Breast epithelium (tissue), 4 donors: ENCODE measurements at places on chromosomes 5 and 9. TPM values are rescaled to one million over a fixed set of nuclear protein-coding genes. Genes with fewer than 3 reads are reported as not detected.

TTF1 gene
- 11.2 TPM for total RNA-seq

DNA sequence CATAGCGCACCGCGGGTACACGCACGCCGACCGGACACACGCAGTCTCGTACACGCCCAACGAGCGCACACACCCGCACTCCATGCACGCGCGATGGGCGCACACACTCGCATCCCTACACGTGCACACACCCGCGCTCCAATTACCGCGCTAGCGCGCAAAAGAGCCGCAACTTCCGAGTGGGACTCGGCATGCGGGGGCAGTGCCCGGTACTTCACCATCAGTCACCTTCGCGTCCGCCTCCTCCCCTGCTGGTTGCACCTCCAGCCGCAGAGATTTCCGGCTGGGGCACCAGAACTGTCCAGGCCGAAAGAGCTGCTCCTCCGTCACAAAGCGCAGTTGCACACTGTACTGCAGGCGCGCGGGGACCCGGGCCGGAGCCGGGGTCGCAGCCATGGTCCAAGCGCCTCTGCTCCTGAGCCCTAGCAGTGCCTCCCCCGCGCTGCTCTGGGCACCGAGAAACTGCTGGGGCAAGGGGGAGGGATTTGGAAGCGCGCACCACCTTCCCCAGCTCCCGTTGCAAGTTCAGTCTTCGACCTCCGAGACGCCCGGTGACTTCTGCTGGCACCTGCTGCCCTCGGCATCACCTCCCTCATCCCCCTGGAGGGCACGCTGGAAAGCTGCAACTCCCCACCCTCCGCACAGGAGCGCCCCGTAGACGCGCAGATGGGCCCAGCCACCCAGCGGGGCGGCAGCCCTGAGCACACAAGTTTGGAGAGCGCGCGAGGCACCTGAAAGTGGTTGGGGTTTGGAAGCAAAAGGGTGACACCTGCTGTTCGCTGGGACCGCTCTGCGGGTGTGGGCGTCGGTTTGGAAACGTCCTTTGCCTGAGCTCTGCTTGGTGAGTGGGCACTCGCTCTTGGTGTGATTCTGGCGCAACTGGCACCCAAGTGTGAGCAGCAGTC, 337.4 kb upstream of the PUM3 start:
- H3K4me3 ChIP-seq, result peak overlapping the region; percentile 1
- no peaks in the 10 kb centered on the region for H3K4me1 ChIP-seq
- no peaks in the 10 kb centered on the region for H3K27me3 ChIP-seq
- H3K36me3 ChIP-seq, result no peaks in the 10 kb centered on the region
- H3K27ac ChIP-seq, result no peak overlapping the region

- no peak for DNase-seq
- H3K4me3 ChIP-seq, result no peak overlapping the region
- H3K27ac ChIP-seq, result no peak overlapping the region
- no peaks in the 10 kb centered on the region for H3K27me3 ChIP-seq
These were observed 295.9 kb upstream of the ZNF608 start for GRCh38 chr5:125042261-125042890.

CEL gene
- 0.29 TPM for total RNA-seq

DNA sequence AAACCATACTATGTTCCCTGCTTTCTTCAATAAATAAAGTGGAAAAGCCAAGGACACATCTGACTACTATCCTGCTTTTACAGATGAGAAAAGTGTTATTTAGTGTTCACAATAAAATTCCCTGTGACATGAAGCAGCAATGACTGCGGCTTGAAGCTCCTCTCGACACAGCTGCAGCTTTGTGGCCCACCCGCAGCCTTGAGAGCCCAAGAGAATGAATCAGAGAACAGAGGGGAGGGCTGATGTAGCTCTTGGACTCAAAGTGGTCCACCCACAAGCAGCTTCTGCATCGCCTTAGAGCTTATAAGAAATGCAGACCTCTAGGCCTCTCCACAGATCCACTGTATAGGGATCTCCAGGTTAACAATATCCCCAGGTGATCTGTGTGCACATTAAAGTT, 181.3 kb upstream of the GNA14 start:
- H3K4me1 ChIP-seq, result no peaks in the 10 kb centered on the region
- H3K36me3 ChIP-seq, result no peaks in the 10 kb centered on the region
- H3K27ac ChIP-seq, result no peak overlapping the region

DNA sequence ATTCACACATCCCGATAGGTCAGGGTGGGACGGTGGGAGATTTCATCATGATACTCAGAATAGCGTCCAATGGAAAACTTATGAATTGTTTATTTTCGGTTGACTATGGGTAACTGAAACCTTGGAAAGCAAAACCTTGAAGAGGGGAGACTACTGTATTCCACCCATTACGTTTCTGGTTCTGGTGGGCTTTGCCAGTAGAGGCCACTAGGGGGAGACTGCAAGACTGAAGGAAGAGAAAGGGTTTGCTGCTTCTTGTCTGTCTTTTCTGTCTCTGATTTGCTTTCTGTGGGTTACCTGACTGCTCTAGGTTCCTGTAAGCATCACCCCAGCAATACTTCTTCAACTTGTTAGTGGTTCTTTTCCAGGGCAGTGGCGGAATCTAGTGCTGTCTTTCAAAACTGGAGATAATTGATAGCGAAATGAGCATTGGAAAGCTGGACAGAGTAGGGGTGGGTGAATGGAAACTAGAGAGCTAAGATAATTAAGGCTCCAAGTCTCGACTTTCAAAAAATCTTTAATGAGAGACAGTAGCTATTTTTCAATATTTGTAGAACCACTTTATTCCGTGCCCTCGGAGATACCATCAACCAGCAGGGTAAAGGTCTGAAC, 27.0 kb downstream of the GRIN3A start:
- no peak for DNase-seq
- no peaks in the 10 kb centered on the region for H3K4me1 ChIP-seq
- no peaks in the 10 kb centered on the region for H3K27me3 ChIP-seq
- H3K27ac ChIP-seq, result no peak overlapping the region
- H3K36me3 ChIP-seq, result no peaks in the 10 kb centered on the region
- H3K4me3 ChIP-seq, result no peak overlapping the region

DNA sequence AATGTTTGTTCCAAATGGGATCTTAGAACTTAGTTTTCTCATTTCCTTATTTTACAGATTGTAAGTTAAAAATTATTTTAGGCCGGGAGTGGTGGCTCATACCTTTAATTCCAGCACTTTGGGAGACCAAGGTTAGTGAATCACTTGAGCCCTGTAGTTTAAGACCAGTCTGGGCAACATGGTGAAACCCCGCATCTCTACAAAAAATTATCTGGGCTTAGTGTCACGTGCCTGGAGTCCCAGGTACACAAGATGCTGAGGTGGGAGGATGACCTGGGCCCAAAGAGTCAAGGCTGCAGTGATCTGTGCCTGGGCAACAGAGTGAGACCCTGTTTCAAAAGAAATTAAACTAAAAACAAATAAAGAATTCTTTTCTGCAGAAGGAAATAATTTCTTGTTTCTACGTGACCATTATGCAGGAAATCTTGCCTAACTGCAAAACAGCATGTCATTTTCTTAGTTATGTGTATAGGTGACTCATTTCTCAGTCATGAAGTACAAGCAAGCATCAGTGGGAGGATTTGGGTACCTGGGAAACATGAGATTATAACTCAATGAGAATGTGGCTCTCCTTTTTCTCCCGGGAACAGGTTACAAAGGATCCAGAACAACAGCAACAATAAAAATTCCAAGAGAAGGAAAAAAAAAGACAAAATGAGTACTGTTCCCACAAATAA, 375.1 kb upstream of the ST8SIA4 start:
- DNase-seq, result no peak
- no peaks in the 10 kb centered on the region for H3K27me3 ChIP-seq
- H3K4me3 ChIP-seq, result no peak overlapping the region
- H3K36me3 ChIP-seq, result no peaks in the 10 kb centered on the region

- H3K4me3 ChIP-seq, result no peak overlapping the region
- H3K27me3 ChIP-seq, result no peaks in the 10 kb centered on the region
- DNase-seq, result no peak
- H3K4me1 ChIP-seq, result no peaks in the 10 kb centered on the region
- H3K27ac ChIP-seq, result no peak overlapping the region
These were observed 350.2 kb downstream of the KIAA0825 start for GRCh38 chr5:94268226-94268625.

DNA sequence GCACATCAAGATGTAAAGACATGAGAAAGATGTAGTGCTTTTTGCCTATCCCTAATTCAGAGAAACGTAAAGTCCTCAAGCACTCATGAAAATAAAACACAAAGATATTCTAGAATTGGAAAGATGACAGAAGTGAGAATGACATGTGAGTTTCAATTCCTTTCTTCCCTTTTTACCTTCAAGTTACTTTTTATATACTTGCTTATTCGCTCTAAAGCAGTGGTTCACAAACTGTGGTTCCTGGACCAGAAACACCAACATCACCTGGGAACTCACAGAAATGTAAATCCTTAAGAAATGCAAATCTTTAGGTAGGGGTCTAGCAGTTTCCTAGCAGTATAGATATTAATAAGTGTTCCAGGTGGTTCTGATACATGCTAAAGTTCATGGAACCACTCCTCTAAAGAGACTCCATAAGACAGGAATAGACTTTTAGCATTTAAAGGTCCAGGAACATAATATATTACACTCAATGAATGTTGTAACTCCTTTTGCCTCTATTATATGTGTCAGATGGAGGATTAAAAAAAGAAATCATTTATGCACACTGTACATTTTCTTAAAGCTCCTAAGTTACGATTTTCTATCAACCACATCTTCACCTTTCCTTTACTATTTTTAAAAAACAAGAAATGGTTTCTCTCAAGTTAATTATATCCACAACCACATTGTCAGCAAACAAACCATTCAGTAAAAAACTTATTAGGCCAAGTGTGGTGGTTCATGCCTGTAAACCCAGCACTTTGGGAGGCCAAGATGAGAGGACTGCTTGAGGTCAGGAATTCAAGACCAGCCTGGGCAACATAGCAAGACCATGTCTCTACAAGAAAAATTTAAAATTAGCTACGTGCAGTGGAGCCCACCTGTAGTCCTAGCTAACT, 39.9 kb downstream of the ERP44 start:
- no peak for DNase-seq
- H3K36me3 ChIP-seq, result peaks cover 6% of the 10 kb centered on the region

ACOT12 gene
- not detected for total RNA-seq

FGF1 gene
- 20.3 TPM for total RNA-seq

GRCh38 chr9:121067640-121068039, 7.1 kb upstream of the CNTRL start:
- H3K4me3 ChIP-seq, result no peak overlapping the region
- no peak overlapping the region for H3K27ac ChIP-seq
- H3K27me3 ChIP-seq, result no peaks in the 10 kb centered on the region
- no peaks in the 10 kb centered on the region for H3K36me3 ChIP-seq
- no peaks in the 10 kb centered on the region for H3K4me1 ChIP-seq

CDC25C gene
- total RNA-seq, result not detected

TXNDC8 gene
- total RNA-seq, result not detected

IL13 gene
- total RNA-seq, result not detected

IL9 gene
- total RNA-seq, result not detected

CENPH gene
- total RNA-seq, result 2.6 TPM

DNA sequence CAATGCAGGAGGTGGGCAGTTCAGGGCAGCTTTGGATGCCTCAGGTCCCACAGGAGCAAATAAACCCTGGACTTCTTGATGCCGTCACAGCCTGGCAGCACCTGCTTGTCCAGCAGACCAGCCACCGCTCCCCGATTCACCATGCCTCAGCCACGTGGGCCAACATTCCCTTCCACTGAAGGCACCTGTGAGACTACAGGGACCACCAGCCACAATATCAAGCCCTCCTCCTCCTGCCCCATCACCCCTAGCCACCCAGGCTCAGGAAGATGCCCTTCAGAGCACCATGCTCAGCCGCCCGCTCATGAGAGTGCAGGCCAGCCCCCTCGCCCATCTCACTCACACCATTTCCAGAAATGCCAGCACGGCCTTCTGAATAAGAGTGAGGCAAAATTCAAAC, 234.7 kb downstream of the SYK start:
- H3K4me3 ChIP-seq, result no peak overlapping the region
- no peak overlapping the region for H3K27ac ChIP-seq
- H3K27me3 ChIP-seq, result no peaks in the 10 kb centered on the region
- no peaks in the 10 kb centered on the region for H3K36me3 ChIP-seq
- H3K4me1 ChIP-seq, result peaks cover 5% of the 10 kb centered on the region
